ENCODE measurements at places on chromosomes 6 and 20.
A peak's percentile ranks its signal among the peaks of the same experiment; 100 is the strongest.

GRCh38 chr6:127402890-127403617 is 56.1 kb downstream of the KIAA0408 start:
- no peaks in the 10 kb centered on the region for H3K36me3 ChIP-seq

GRCh38 chr6:105593805-105594671 is 191.2 kb upstream of the PREP start:
- no peak for DNase-seq
- H3K27ac ChIP-seq = no peak overlapping the region
- H3K4me3 ChIP-seq = no peak overlapping the region
- peaks cover 19% of the 10 kb centered on the region for H3K4me1 ChIP-seq
- H3K27me3 ChIP-seq = no peaks in the 10 kb centered on the region
- H3K36me3 ChIP-seq = peaks cover 4% of the 10 kb centered on the region

GRCh38 chr20:64006902-64007301 is 26.0 kb downstream of the PRPF6 start:
- DNase-seq = peak; percentile 11
- H3K4me1 ChIP-seq = peaks cover 36% of the 10 kb centered on the region
- H3K27me3 ChIP-seq = peaks cover 2% of the 10 kb centered on the region
- H3K36me3 ChIP-seq = peaks cover 33% of the 10 kb centered on the region

GRCh38 chr6:31897612-31898382 is at the start of gene EHMT2:
EHMT2 (minus strand) TSS chr6:31897698; CDS start chr6:31897677, 21 bp downstream.
- H3K4me1 ChIP-seq = peaks cover 46% of the 10 kb centered on the region
- peaks cover 13% of the 10 kb centered on the region for H3K27me3 ChIP-seq
- no peaks in the 10 kb centered on the region for H3K36me3 ChIP-seq
- peak; percentile 82 for DNase-seq
- H3K4me3 ChIP-seq = peak within 1 kb of the TSS; percentile 95

DNA sequence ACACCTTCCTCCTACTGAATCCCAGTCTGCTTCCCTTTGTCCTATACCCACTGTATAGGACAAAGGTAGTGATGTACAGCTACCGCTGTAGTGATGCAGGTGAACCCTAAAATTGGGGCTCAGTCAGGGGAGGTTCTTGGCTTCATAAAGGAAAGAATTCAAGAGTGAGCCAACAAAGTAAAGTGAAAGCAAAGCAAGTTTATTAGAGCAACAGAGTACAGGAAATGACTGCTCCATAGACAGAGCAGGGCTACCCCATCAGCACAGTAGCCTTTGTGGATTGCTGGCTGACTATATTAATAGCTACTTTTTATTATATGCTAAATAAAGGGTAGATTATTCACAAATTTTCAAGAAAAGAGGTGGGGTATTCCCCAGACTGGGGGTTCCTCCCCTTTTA is 3.3 kb upstream of the C20orf202 start:
- no peak for DNase-seq
- H3K4me3 ChIP-seq = no peak overlapping the region
- no peak overlapping the region for H3K27ac ChIP-seq
- H3K4me1 ChIP-seq = no peaks in the 10 kb centered on the region
